ENCODE measurements at places on chromosomes 4 and X.

- no peak for DNase-seq
Measured at GRCh38 chrX:50471390-50471789, 765 bp upstream of the DGKK start.

DNA sequence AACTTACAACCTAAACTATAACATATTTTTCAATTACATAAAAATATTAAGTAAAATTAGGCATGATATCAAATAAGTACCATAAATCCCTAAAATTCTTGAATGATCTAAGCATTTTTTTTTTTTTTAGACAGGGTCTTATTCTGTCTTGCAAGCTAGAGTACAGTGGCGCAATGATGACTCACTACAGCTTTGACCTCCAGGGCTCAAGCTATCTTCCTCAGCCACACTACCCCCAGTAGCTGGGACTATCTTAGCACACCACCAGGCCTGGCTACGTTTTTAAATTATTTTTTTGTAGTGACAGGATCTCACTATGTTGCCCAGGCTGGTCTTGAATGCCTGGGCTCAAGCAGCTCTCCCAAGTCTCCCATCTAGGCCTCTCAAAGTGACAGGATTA is 1042.3 kb downstream of the FSTL5 start:
- DNase-seq: no peak

DNA sequence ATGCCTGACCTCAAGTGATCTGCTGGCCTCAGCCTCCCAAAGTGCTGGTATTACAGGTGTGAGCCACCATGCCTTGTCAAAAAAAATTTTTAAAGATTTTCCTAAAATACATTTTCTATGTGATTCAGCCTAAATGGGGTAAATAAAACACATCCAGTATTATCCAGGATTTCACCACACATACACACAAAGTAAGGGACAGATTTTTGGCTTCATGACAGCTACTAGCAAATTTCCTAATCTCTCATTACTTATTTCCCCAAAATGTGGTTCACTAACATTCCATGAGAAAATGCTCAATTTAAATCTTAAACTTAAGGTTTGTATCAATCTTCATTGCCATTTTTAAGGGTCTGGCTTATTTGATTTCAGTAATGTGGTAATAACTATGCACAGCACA is 348.5 kb upstream of the INTU start:
- no peak for DNase-seq

- no peak for DNase-seq
Measured at GRCh38 chr4:152148057-152148456, 387.2 kb upstream of the GATB start.

DNA sequence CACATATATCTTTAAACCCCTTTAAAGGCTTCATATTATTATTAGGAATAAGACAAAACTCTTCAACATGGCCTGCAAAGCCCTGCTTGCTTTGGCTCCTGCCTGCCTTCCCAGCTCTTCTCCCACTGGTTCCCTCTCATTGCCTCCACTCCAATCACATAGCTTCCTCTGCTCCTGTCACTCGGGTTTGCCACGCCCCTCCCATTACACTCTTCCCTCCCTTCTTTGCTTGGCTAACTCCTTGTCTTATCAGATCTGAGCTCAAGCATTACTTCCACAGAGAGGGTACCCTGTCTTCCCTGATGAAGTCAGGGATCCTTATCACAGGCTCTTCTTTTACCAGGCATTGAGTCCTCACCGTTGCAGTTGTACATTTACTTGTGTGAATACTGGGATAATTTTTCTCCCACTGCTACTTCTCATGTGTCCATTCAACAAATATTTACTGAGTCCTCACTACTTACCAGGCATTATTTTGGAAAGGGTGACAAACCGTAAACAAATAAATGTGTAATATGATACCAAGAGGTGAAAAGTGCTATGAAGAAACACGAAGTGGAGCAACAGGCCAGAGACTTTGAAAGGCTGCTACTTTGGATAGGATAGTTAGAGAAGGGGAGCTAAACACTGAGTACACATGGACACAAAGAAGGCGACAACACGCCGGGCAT is 3.2 kb upstream of the VGLL1 start:
- DNase-seq: no peak

- DNase-seq: no peak
Measured at GRCh38 chr4:18366892-18367291, 345.3 kb upstream of the LCORL start.

- DNase-seq: no peak
Measured at GRCh38 chr4:52202931-52203330, 151.8 kb downstream of the SPATA18 start.

GRCh38 chr4:54393243-54393642 is 164.2 kb downstream of the PDGFRA start:
- DNase-seq: no peak

GRCh38 chrX:51878056-51878455 is 15.4 kb upstream of the MAGED1 start:
- no peak for DNase-seq

- no peak for DNase-seq
Measured at GRCh38 chr4:13093170-13093569, 391.0 kb downstream of the RAB28 start.

DNA sequence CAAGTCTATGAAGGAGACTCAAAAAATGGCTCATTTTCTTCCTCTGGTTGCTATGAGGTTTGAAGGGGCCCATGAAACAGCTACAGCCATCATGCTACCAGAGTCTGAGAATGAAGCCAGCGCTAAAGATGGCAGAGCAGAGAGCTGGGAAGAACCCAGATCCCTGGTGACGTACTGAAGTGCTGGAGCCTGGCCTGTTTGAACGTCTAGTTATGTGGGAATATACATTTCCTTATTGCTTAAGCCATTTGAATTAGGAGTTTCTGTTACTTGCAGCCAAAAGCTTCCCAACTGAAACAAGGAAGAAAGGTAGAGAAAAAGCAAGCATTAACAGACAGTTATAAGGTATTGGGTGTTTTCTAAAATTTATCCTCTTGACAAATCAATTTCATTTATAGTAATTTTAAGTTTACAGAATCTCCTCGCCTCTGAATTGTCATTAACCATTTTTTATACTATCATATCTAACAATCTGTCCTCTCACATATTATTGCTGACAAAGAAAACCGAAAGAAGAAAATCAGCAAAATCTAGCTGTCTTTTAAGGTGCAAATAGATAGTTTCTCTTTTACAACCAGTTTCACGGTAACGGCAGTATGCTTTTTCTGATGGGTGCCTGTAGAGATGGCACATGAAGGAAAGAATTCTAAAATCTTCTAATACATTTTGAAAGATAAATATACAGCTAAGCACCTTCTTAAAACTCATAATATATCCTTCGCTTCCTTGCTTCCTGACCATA is 8.9 kb upstream of the COQ2 start:
- DNase-seq: no peak

GRCh38 chrX:132257116-132257515 is 37.9 kb upstream of the RAP2C start:
- DNase-seq: no peak

GRCh38 chr4:108244606-108245005 is 75.9 kb upstream of the LEF1 start:
- no peak for DNase-seq

- no peak for DNase-seq
Measured at GRCh38 chr4:181690498-181690897, 552.7 kb upstream of the TENM3 start.

- DNase-seq: peak; percentile 39
Measured at GRCh38 chr4:126486377-126486776, 1146.4 kb upstream of the INTU start.

DNA sequence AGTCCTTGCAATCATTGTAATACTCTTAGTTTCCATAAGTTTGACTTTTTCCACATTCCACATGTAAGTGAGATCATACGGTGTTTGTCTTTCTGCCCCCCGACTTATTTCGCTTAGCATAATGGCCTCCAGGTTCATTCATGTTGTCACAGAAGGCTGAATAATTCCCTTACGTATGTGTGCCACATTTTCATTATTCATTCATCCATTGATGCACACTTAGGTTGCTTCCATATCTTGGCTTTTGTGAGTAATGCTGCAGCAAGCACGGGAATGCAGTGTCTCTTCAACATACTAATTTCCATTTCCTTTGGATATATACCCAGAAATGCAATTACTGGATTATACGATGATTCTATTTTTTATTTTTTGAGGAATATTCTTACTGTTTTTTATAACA is 22.0 kb upstream of the VEGFC start:
- no peak for DNase-seq

DNA sequence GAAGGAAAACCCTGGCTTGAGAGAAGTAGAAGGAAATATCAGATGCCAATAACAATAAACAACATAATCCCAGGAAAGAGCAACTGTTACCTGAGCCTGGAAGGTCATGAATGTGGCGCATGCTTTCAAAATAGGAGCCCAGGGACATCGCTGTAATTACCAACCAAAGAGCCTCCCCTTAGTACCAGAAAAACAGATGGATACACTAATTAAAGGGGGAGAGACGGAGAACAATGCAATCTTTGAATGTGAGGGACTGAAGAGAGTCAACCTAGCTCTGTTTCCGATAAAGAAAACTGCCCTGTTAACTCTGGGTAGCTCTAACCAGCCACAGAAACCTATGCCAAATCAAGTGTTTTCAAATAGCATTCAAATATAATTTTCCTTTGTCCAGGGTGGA is 161.4 kb downstream of the ENOX2 start:
- no peak for DNase-seq

- no peak for DNase-seq
Measured at GRCh38 chr4:168538632-168539031, 41.8 kb downstream of the PALLD start.

- no peak for DNase-seq
Measured at GRCh38 chr4:145716200-145716599, 36.3 kb downstream of the C4orf51 start.

DNA sequence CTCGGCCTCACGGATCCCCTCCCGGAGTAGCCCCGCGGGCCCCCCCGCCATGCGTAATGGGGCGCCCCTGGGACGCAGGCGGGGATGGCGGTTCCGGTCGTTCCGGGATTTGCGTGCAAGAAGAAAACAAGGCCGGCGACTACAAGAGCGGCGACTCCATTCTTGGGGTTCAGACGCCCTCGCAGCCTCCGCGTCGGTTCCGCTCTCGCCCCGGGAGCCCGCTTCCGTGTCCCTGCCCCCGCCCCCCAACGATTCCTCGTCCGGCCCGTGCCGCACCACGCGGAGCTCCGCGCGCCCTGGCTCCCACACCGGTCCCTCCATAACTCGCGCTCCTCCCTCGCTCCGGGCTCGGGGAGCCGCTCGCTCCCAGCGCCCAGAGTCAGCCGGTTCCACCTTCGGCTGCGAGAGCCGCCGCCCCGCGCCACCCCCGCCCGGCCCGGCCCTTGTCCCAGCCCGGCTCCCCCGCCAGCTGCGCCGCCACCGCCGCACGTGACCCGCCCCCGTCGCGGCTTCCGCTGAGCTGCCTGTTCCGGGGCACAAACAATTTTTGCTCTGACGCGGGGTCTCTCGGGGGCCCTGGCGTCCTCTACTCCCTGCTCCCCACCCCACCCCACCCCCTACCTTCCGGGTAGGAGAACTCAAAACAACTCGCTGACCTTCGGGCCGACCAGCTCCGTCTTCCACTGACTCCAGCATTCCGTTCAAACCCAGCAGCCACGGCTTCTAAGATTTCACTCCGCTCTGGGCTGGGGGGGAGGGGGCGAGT is 78.8 kb upstream of the BCOR start:
- no peak for DNase-seq

Data from putamen (tissue), 1 donor.